ENCODE measurements at places on chromosomes 12 and 14.

- no peak for DNase-seq
Measured at GRCh38 chr14:101705733-101706508, 55.6 kb upstream of the PPP2R5C start.

DNA sequence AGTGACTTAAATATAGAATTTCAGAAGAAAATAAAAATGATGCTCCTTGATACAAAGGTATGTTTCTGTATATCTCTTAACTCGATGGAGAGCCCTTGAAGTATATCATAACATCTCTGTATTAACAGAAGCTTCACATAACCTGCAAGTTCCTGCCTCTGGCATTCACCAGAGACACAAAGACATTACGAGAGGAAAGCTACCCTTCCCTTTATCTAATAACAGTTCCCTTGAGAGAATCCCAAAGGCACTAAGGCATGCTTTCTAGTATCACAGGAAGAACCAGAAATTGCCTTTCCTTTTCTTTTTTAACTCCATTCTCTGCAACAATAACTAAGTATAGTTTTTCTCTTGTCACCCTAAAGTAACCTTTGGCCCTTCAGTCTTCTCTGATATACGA is 164.5 kb downstream of the MGAT4C start:
- no peak for DNase-seq

DNA sequence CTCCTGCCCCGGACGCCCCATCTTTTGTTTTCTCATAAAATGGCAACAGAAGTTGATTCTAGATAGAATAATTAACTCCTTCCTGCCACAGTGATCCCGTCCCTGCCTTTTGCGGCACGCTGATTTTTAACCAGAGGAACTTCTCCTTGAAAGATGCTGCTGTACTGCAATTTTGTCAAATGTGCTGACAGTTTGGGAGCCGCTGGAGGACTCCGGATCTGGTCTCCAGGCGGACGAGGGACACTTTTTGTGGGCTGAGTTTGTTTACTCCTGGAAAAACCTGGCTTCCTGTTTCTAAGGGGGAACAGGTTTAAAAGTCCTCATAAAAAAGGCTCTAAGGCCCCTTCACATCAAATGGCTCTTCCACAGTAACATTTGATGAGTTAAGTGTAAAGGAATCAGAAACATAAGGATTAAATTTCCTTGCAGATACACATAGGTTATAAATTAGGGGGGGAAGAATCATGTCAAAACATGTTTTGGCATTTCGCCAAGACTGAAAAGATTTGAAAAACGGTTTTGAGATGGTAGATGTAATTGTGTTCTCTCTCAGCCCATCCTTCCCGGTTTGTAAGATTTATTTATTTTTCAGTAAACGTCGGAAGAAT is 15.5 kb downstream of the FZD10 start:
- no peak for DNase-seq

- peak; percentile 57 for DNase-seq
Measured at GRCh38 chr14:101721951-101722661, 39.4 kb upstream of the PPP2R5C start.

DNA sequence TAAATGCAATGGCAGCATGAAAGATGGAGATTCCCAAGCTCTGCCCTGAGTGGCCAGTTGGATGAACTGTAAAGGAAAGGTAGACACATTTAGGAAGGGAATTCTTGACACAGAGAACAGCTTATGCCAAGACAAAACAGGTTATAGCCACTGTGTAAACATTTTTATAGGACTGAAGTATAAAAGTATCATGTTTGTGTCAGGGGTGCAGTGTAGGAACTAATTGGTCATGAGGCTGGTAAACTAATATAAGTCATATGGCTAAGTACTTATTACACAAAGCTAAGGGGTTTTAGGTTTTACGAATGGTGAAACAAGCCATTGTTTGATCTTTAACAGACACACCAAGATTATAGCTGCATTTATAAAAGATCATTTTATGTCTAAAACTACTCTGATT is 207.7 kb upstream of the SLC16A7 start:
- no peak for DNase-seq

DNA sequence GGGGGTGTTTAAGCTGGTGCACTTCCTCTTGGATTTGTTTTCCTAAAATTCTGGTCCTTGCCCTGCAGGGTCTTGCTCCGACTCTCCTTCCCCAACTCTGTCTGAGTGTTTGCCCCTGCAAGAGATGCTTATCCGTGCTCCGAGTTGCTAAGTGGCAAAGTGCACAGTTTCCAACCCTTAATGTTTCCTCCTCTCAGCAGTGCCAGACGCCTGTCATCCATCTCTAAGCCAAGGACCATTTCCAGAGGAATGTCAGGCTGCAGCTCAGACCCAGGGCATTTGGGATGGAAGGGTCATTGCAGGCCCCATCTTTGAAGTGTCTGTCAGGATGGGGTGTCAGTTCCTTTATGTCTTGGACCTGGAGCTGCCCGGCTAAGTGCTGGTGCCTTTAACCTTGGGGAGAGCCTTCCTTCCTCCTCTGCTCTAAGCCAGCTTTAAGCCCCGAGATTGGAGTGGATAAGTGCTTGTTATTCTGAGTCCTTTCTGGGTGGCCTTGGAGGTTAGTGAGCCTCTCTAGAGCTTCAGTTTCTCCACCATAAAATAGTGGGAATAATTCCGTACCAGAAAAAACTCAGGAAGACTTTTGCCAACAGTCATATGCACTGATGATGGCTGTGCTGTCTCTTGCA is 15.0 kb downstream of the WNT5B start:
- DNase-seq: no peak

DNA sequence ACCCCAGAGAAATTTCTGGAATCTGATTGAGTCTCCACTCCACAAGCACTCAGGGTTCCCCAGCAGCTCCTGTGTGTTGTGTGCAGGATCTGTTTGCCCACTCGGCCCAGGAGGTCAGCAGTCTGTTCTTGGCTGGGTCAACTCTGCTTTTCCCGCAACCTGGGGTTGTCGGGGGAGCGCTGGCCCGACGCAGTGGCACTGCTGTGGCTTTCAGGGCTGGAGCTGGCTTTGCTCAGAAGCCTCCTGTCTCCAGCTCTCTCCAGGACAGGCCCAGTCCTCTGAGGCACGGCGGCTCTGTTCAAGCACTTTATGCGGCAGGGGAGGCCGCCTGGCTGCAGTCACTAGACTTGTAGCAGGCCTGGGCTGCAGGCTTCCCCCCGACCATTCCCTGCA is 23.7 kb downstream of the P2RX4 start:
- DNase-seq: no peak

- no peak for DNase-seq
Measured at GRCh38 chr14:71891970-71892369, 40.3 kb upstream of the RGS6 start.

GRCh38 chr14:94388384-94389103 is at the start of gene SERPINA1:
SERPINA1 (minus strand) TSS chr14:94388602; CDS start chr14:94383237, 5,365 bp downstream.
- DNase-seq: peak; percentile 45

DNA sequence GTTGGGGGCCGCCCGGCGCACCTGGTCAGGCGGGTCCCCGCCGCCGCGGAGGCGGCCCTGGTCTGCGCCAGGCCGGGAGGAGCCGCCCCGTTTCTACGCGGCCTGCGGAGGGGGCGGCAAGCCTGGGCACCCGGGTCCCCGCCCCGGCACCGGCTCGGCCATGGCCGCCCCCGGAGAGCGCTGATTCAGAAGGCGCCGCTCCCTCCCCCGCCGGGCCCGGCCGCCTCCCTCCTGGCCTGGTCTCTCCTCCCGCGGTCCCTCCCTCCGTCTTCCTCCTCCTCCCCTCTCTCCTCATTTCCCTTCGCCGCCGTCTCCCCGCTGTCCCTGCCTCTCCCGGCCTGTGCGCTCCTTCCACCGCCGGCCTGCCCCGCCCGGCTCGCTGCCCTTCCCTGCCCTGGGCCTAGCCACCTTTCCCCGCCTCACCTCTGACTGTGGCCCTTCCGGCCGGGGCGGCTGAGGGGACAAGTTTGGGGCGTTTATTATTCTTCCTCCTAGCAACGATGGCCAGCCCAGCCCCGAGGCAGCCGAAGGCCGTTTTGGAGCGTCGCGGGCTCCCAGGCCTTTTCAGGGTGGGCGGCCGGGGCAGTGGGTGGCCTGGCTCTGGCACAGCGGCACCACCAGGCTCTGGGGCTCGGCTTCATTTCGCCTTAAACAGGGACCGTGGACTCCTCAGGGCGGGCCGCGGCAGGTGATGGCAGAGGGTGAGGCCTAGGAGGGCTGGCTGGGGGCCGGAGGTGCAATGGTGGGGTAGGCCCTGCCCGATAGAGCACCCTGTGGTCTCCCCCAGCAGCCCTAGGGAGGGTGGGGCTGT is 768 bp downstream of the CEP170B start:
- DNase-seq: no peak

- peak; percentile 76 for DNase-seq
Measured at GRCh38 chr12:93061473-93062419, 132.7 kb upstream of the EEA1 start.

- DNase-seq: no peak
Measured at GRCh38 chr14:91780452-91780851, 48.6 kb upstream of the CATSPERB start.

GRCh38 chr14:75147423-75148071 is 20.7 kb upstream of the NEK9 start:
- DNase-seq: no peak

DNA sequence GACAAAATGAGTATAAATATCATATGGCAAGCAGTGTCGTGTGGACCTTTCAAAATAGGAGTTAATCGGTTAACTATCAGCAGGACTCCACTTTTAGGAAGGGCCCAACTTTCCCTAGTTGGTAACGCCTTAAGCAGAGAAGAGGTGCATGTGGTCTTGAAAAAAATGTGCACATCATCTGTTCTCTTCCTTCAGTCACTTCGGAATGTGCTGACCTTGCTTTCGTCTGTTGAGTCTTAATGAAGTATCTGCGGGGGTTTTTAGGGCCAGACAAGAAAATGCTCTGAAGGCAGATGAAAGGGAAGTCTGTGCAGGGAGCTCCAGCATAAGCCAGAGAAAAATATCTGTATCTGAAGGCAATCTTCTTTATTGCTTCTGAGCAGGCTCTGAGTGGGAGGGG is 185.2 kb downstream of the AEBP2 start:
- no peak for DNase-seq

- DNase-seq: no peak
Measured at GRCh38 chr14:79089576-79089975, 919.4 kb downstream of the NRXN3 start.

- no peak for DNase-seq
Measured at GRCh38 chr14:99572173-99572999, 31.6 kb downstream of the CCDC85C start.

DNA sequence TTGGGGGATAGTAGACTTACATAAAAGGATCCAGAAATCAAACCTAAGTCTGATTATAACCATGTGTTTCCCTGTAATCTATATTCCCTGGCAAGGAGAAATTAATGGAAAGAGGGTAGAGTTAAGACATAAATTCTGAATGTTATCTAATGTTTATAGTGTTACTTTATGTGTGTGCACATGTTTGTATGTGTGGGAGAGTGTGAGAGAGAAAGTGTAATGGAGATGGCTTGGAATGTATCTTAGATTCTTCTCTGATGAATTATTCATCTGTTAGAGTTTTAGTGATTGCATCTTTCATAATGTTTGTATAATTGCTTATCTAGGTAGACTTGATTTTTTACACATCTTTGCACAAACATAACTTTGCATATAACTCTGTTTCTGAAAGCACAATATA is 490.9 kb downstream of the FLRT2 start:
- DNase-seq: no peak

DNA sequence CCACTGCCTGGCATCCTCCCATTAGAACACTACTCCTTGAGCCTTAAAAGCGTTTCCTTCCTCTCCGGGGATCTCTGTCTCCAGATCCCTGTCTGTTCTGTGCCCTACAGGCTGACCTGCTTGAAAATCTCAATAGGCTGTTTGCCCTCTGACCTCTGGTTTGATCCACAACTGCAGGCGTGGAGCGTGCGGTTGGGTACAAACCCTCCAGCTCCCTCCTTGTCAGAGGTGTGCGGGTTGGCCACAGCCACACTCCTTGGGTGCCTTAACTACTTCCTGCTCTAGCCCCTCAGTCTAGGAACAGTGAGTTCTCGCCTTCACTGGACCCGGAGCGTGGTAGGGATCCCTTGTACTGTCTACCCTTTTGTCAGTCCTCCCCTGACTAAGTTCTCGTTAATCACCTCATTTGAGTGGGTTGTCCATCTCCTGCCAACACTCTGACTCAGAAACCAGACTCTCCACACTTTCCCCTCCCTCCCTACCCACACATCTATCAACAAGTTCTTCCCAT is 33.1 kb downstream of the CMKLR1 start:
- no peak for DNase-seq

DNA sequence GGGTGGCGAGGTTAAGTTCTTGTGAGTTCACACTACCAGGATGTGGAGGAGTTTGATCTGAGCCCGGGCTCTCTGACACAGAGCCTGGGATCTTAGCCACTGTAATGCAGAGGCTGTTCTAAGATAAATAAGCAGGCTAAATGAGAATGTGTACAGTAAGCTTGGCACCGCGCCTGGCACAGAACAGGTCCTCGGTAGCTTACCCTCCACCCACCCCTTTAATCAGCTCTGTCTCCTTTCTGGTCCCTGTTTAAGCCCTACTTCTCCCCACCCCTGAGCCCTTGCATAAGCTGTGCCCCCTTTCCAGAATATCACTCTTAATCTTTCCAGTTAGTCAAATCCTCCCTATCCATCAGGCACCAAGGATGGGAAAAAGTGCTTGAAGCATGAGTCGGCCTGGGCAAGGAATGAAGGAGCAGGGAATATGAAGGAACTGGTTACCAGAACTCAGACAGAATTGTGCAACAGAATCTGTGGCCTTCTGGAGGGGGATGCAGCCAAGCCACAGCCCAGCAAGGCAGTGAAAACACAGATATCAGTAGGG is 32.8 kb upstream of the CMKLR1 start:
- DNase-seq: no peak

DNA sequence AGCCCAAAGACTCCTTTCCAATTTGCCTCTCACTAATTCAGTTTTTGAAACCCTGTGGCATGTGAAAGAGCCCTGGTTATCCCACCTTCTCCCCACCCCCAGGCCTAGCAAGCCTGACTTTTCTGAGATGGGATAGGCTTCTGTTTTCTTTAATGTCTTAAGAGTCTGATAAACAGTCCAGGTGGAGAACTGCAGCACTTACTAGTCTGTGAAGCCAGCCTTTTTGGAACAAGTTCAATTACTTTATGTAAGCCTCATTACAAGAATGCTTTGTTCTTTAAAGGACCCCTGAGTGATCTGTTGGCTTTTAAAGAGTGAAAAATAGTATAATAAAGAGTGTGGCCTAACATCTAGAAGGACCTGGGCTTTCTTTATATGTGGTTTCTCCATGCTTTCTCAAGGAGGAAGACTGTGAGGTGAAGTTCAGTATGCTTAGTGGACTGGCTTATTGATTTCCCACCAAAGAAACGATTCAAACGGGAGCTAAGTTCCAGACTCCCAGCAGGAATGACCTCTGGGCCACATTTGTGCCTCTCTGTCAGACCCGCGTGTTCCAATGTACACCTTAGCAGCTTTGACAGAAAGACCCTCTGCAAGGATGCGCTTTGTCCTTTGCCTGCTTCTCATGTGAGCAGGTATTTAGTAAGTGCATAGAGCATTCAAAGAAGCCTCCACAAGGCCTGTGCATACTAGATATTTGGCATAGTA is 129.5 kb downstream of the DAAM1 start:
- no peak for DNase-seq
